T1000 (cell line): ENCODE measurements at places on chromosomes 12 and 14.

DNA sequence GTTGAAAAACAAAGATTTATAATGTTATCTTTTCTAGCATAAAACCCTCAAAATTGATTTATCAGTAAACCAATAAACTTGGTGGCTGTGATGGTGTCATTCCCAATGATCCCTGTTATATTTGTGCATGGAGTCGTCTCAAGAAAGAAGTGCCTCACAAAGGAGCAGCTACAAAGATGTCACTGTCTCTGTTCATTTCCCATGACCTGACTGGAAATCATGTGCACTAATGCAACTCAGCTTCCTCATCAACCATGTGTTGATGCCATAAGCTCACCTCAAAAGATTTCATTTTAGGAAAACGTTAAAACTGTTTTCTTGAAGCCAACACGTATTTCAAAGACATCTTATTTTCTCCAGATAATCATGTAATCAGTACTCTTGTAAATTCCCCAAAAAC, 28.8 kb downstream of the CLEC1A start:
- DNase-seq = no peak

DNA sequence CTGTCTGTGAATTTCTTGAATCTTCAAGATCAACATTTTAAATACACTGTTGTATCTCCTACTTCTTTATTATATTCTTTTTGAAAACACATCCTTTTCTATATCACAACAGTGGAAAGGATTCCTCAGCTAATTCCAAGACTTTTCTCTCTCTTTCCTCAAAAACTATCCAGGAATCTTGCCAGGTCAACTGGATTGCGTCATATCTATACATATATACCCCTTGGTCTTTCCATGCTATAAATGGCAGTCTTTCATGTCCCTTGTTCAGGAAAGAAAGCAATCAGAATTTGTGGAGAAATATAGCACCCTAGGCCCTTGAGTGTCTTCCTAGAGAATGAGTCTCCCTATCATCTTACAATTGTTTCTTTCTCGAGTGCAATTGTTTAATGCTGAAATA, 149.0 kb downstream of the KCNA5 start:
- DNase-seq = no peak

- DNase-seq = no peak
Measured at GRCh38 chr14:42626986-42627385, 1020.3 kb downstream of the LRFN5 start.

DNA sequence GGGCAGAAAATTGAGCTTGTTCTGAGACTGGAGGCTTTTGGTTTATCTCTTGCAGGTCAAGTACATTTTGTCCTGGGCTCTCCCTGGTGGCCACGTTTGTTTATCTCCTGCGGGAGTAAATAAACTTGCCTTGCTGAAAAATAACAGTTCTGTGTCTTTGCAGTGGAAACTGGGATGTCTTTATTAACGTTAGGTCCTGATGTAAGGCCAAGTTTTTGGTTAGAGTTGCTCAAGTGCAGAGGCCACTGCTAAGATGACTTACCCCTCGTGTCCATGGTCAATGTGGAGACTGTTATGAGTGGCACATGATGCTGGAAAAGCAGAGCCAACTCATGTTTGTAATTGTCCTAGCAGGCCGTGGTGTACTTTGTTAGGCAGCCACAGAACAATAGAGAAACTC, 3.8 kb downstream of the PTPN11 start:
- no peak for DNase-seq

DNA sequence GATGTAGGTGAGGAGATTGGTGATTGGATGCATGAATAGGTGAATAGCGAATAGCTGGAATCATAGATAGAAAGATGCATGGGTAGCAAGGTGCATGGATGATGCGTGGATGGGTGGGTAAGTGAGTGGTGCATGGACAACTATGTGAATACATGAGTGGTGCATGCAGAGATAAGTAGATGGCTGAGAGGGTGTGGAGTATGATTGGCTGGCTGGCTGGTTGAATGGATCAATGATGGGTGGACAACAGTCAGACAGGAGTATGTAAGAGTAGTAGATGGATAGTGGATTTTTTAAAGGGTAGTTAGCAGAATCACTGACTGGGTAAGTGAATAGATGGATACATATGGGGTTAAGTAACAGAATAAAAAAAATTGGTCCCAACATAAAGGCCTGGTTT, 33.9 kb downstream of the SERPINA3 start:
- no peak for DNase-seq

GRCh38 chr12:57195611-57196371, 20.8 kb upstream of the NXPH4 start:
- DNase-seq = no peak

DNA sequence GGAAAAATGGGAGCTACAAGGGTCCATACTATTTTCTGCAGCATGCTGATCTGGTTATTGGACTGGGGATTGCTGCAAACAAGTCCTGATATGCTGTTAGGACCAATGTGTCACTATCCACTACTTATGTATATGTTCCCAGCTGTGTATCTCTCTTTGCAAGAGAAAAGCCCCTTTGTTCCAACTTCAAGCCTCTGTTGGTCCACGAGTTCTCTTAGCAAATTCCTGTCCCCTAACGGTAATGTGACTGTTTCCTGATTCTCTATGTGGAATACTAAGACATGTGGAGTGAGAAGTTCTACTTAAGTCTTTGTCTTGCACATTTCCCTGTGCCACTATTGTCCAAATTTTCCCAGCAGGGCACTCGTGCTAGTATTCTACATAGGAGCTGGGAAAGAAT, 557.7 kb downstream of the FSCB start:
- no peak for DNase-seq

- no peak for DNase-seq
Measured at GRCh38 chr12:67798768-67799167, 150.2 kb downstream of the DYRK2 start.

GRCh38 chr14:70077720-70078119, 111.0 kb downstream of the SLC8A3 start:
- DNase-seq = no peak

DNA sequence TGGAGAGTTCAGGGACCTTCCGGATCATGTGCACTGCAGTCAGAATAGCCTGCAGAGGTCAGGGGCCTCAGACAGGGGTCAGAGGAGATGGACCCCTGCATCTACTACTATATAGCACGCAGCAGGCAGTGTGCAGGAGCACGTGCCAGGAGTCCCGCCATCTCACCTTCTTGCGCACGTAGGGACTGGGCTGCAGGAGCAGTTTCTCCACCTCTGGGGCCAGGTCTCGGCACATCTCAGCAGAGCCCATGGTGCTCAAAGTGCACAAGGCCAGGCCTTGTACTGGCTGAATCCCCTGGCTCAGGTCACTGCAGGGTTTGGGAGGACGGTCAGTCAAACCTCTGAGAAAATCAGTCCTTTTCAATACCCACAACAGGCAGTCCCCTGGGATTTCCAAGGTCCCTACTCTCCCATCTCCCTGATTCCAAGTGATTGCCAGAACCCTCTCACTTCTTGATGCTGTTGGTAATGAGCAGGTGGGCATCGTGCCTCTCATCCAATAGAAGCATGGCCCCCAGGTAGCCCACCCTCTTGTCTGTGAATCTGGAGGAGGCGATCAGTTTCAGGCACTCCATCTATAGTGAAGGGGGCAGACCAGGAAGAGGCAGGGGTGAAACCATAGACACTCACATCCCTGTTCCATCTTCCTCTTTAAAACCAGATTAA, 1.3 kb downstream of the AP1G2 start:
- DNase-seq = no peak

GRCh38 chr12:21839776-21840175, 65.3 kb upstream of the KCNJ8 start:
- no peak for DNase-seq

- DNase-seq = no peak
Measured at GRCh38 chr14:51545396-51545795, 106.3 kb upstream of the FRMD6 start.

- peak; percentile 34 for DNase-seq
Measured at GRCh38 chr12:75850721-75851462, 180.7 kb downstream of the PHLDA1 start.
